ENCODE measurements at places on chromosomes 12 and 14. TPM values are rescaled to one million over a fixed set of nuclear protein-coding genes. Genes with fewer than 3 reads are reported as not detected.

RFLNA gene
- polyA plus RNA-seq: not detected

EGLN3 gene
- polyA plus RNA-seq: 27.3 TPM

VCPKMT gene
- 3.1 TPM for polyA plus RNA-seq

ACSS3 gene
- 68.6 TPM for polyA plus RNA-seq

EML1 gene
- 0.59 TPM for polyA plus RNA-seq

DDN gene
- polyA plus RNA-seq: 0.24 TPM

SYNE3 gene
- 9.3 TPM for polyA plus RNA-seq

ZC2HC1C gene
- 3.5 TPM for polyA plus RNA-seq

ANKRD33 gene
- polyA plus RNA-seq: 0.07 TPM

KITLG gene
- polyA plus RNA-seq: 0.43 TPM

MIPOL1 gene
- 8.6 TPM for polyA plus RNA-seq

ASB8 gene
- 14.0 TPM for polyA plus RNA-seq

NOVA1 gene
- polyA plus RNA-seq: 0.07 TPM

KLRF2 gene
- not detected for polyA plus RNA-seq

CYP46A1 gene
- polyA plus RNA-seq: not detected

CLEC4A gene
- 0.50 TPM for polyA plus RNA-seq

ABCC9 gene
- not detected for polyA plus RNA-seq

CSRNP2 gene
- polyA plus RNA-seq: 7.5 TPM

CIDEB gene
- polyA plus RNA-seq: 110 TPM

RPL10L gene
- polyA plus RNA-seq: not detected

TNS2 gene
- 20.4 TPM for polyA plus RNA-seq

GPR132 gene
- polyA plus RNA-seq: not detected

SERPINA9 gene
- 0.21 TPM for polyA plus RNA-seq

GNS gene
- 56.7 TPM for polyA plus RNA-seq

SLCO1C1 gene
- polyA plus RNA-seq: not detected

CMA1 gene
- polyA plus RNA-seq: not detected

CISTR gene
- not detected for polyA plus RNA-seq

DNAH10 gene
- polyA plus RNA-seq: 0.08 TPM

LDHB gene
- polyA plus RNA-seq: not detected

FIGNL2 gene
- 1.2 TPM for polyA plus RNA-seq

TMTC1 gene
- 0.69 TPM for polyA plus RNA-seq

FAM222A gene
- polyA plus RNA-seq: 2.7 TPM

DHRS2 gene
- 1,621 TPM for polyA plus RNA-seq

PRH2 gene
- polyA plus RNA-seq: 1.3 TPM

SDR9C7 gene
- not detected for polyA plus RNA-seq
